ENCODE measurements at places on chromosomes 4 and X.

DNA sequence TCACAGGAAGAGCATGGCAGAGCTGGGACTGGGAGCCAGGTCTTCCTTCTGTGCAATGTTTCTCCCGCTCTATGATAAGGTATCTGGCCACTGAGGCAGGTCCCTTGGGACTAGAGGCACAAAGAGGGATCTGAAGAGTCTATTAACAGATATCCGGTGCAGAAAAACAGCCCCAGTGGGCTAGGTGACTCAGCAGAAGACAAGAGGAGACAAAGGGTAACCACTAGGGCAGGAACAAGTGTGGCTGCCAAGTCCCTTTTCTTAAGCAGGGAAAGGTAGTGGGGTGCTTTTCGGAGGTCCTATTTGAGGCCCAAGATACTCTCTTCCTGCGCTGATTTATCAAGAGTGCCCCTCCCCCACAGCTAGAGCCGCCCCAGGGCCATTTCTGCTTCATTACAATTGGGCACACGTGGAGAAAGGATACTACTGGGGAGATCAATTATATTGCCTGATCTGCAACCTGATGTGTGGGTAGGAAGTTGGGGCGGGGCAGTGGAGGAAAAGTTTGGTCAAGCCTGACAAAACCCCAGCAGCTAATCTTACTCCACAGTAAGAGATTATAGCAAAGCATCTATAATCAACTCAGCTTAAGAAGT, at the start of gene DGAT2L6:
Gene DGAT2L6, plus strand, starts transcription at position 546 of the 596 bp plus-strand sequence. CDS start 100 bp downstream, outside the sequence.
- DNase-seq = no peak

DNA sequence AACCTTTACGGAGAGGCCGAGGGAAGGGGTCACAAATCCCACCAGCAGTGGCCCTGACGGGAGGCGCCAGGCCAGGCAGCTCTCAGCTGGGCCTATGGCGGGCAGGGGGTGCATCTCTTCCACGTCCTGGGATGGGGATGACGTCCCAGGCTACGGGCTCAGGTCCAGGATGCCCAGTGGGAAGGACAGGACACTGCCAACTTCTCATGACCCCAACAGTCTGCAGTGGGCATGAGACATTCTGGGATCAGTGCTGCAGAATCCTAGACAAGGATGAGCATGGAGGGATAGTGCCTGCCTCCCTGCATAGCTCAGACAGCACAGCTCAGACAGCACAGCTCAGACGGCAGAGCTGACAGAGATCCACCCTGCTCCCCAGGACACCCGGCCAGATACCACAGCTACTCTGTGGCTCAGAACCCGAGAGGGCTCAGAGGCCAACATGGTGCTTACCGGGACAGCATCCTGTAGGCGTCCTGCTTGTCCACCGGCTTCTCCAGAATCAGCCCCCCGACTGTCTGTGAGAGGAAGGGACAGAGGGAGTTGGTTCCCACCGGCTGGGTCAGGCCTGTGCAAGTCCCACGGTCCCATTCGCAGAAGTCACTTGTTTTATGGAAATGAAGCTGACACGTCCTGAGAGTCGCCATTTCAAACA, 17.3 kb downstream of the ASMTL start:
- DNase-seq = no peak

GRCh38 chr4:177568931-177569330, 126.7 kb upstream of the AGA start:
- no peak for DNase-seq

GRCh38 chr4:185679523-185679922, 132.5 kb downstream of the SORBS2 start:
- DNase-seq = no peak

GRCh38 chr4:6236816-6237390, 32.7 kb upstream of the WFS1 start:
- DNase-seq = no peak

GRCh38 chrX:101619364-101619763, 1.6 kb upstream of the ARMCX6 start:
- DNase-seq = no peak

DNA sequence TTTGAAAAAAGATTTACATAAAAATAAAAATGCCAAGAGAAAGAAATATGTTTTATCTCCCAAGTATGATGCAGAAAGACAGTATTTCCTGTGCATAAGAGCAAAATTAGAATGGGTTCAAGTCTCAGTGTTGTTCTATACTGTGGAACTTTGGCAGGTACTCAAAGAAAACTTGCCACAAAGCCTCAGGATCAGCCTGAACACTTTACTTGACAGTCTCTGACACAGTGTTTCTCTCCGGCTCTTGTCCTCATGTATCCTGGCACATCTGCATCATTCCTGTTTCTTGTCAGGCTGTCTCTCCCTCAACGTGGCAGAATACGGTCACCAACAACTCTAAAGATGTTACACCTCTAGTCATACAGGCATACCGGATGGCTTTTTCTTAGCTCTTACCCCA, 273.7 kb downstream of the ARHGAP24 start:
- no peak for DNase-seq

- DNase-seq = no peak
Observed at GRCh38 chr4:189304809-189305208, 635.9 kb upstream of the FRG1 start.

- DNase-seq = no peak
Observed at GRCh38 chrX:11724122-11725017, 33.7 kb upstream of the MSL3 start.

- DNase-seq = no peak
Observed at GRCh38 chrX:129791961-129792570, 12.3 kb downstream of the SASH3 start.

DNA sequence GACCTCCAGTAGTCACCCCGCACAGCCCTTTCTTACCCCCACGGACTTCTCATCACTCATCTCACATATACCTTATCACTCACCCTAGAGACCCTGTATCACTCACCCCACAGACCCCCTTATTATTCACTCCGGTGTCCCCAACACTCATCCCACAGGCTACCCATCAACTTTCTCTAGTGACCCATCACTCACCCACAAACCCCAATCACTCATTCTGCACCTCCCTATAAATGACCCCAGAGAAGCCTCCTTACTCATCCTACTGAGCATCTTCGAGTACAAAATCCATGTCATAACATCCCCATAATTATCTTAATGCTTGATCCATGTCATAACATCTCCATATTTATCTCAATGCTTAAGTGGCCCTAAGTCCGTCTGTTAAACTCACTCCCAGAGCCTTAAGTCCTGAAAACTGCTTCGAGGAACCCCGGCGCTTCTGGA, 934 bp downstream of the ZNF41 start:
- no peak for DNase-seq

- DNase-seq = no peak
Observed at GRCh38 chrX:122220644-122221373, 963.3 kb upstream of the GRIA3 start.

- no peak for DNase-seq
Observed at GRCh38 chrX:155001873-155002272, 20.6 kb downstream of the F8 start.

- DNase-seq = no peak
Observed at GRCh38 chr4:99921174-99921573, 25.2 kb downstream of the DNAJB14 start.

DNA sequence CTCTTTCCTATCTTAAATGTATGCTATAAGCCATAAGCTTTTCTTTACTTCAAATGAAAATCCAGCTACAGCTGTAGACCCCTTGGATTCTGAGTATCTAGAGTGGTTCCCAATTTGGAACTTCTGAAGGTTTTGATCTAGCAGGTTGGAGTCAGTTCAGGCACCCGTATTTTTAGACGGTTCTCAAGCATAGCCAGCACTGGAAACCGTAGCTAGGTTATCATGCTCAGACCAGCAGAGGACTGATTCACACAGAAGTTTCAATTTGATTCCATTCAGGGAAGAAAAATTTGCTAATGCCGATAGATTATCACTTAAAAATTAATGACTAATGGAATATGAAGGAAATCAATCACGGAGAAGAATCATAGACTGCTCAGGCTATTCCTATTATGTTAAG, 11.2 kb downstream of the PPAT start:
- DNase-seq = no peak

DNA sequence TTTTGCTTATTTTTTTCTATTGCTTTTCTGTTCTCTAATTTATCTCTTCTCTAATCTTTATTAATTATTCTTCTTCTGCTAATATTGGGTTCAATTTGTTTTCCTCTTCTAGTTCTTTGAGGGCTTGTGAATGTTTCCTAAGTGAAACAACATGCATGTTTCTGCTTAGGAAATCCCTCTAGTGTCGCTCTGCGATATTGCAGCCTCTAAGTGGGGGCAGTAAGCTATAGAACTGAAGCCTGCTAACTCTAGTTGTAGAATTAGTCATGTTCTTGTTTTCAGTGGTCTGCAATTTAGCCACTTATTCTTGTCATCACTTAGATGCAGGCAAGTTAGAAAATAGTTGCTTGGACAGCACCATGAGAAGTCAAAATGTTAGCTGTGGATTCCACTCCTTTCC, 222.6 kb downstream of the SPIN4 start:
- DNase-seq = no peak

DNA sequence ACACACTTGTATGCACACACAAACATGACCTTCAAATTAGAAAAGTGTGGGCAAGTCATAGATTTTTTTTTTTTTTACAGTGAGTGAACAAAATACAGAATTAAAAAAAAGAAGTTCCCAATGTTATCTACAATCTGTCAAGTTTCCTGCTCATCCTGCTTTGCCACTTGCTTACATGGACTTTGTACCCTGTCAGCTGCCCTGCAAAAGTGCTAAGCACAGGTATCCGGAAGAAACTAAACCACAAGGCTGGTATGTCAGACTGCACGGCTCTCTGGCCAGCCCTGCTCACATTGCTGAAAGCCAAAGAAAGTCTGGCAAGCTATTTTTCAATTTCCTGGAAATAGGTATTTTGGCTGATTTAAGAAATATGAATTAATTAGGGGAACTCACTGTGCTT, 38.9 kb upstream of the BCLAF3 start:
- no peak for DNase-seq

GRCh38 chrX:40240844-40241243, 143.1 kb upstream of the BCOR start:
- DNase-seq = no peak

GRCh38 chrX:22004866-22005265, 27.3 kb upstream of the PHEX start:
- DNase-seq = peak; percentile 3

- no peak for DNase-seq
Observed at GRCh38 chr4:96637971-96638412, 798.1 kb downstream of the PDHA2 start.

GRCh38 chr4:117001077-117001476, 84.3 kb downstream of the TRAM1L1 start:
- no peak for DNase-seq

- peak; percentile 45 for DNase-seq
Observed at GRCh38 chrX:47643926-47644325, 6.4 kb downstream of the ELK1 start.

GRCh38 chr4:56762484-56763250, 58.8 kb downstream of the SPINK2 start:
- peak; percentile 61 for DNase-seq

DNA sequence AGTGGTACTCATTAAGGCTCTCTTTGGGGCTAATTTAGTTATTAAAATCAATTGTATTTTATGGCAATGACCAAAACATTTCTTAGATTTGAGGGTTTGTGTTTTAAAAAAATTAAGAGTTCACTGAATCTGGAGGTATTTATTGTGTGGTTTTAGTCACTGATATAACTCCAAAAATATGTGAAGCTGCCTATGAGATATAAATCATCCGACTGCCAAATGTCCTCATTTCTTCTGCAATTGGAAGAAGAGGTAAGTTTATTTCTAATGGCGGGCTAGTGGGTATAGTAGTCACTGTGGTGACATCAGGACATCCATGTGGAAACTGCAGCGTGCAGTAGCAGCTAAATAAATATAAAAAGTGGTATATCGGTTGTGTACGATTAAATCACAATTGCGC, 205.5 kb downstream of the MID1 start:
- DNase-seq = no peak

GRCh38 chrX:72685810-72686456, 28.2 kb downstream of the PHKA1 start:
- DNase-seq = no peak

DNA sequence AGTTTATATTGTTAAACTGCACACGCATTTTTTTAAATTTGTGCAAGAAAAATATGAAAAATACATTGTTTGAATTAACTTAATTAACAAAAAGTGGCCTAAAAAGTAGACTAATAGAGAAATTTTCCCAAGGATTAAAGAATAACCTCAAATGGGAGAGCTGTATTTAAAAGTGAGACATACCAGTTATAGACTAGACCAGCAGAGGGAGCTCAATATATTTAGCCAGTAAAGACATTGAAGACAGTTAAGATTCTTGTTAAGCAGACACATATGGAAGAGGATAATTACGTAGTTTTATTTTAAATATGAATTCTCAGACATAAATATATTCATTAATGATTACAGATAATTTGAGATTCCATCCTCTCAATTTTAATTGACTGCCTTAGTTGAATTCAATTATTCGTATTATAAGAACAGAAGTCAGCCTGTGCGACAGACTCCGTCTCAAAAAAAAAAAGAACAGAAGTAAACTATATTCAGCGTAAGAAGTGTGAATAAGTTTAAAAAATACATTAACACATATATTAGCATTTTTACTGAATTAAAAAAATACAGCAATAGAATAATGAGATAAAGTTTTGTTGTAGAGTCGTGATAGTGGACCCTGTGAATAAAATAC, 64.8 kb downstream of the GLRA3 start:
- DNase-seq = peak; percentile 5

GRCh38 chr4:182449186-182449929, 206.2 kb downstream of the TENM3 start:
- DNase-seq = no peak

DNA sequence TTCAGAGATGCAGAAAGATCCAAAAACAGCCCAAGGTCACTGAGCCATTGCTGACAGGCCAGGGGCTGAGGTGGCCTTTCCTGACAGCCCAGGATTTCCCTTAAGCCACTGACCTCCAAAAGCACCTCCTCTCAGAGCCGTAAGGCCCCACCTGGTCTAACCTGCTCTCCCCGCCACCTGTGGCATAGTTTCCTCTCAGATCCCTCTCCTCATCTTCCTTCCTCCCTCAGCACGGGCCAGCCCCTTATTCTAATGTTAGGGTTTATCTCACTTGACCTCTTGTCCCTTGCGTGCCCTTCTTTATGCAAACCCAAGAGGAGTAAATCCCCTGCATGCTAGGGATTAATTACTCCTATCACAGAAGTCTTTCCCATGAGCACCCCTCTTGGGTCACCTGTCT, 113.0 kb downstream of the RBM47 start:
- no peak for DNase-seq

DNA sequence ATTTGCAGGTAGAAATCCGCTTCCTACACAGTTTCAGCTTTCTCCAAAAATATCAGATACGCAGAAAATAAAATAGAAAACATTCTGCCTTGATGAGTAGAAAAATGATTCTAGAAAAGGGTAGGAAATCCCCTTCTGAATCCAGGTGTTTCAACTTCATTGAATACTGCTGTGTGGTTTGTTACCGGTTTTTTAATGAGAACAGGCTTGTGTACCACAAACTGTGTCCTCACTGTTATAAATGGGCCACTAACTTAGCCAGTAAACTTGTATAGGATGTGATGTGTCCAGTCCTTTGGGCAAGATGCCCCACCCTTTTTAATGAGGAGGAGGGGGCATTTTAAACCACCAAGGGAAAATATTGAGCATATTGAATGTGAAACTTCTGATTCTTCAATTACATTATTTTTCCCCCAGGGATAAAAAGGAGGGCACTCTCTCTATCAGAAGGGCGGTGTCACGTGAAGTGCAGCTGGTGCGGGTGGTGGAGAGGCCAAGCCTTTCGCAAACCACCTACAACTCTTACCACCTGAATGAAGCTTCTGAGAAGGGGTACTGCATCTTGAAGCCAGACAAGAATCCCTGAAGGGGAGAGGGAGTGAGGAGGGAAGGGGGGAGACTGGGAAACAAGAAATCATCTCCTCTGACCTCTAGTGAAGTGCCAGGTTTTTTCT, 4.5 kb downstream of the CXXC4 start:
- no peak for DNase-seq

GRCh38 chr4:14347526-14347925, 654.8 kb upstream of the CPEB2 start:
- DNase-seq = no peak
